ENCODE measurements at places on chromosomes 1 and 21.

DNA sequence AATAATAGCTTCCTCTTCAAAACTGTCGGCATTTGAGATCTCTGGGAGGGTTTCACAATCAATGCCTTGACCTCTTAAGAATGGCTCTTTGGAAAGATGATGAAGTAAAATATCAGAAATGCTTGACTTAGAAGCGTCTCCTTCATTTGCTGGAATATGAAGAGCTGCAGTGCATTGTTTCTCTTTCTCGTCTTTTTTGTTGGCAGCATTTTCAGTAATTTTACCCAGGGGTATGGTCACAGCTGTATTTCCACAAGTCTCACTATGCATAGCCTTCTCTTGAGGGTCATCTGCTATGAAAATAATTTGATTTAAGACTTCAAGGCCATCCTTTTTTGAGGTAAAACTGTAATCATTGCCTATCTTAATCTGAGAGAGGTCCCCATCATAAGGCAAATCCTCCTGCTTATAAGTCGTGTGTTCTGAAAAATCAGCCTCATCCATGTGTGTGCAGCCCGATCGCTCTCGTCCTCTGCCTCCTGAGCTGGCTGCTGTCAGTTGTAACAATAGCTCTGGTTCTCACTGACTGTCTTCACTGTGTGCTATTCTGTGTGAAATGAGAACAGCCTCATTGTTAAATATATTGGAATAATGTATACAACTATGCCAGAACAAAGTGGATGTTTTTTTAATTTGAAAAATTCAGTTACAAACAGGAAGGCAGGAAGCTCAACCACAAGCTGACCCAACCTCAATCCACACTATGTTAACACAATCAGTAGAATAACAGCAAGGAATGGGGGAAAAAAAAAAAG is 4.5 kb downstream of the AKNAD1 start:
- no peak for DNase-seq

GRCh38 chr1:39711966-39712340 is 20.7 kb upstream of the HPCAL4 start:
- DNase-seq = no peak

DNA sequence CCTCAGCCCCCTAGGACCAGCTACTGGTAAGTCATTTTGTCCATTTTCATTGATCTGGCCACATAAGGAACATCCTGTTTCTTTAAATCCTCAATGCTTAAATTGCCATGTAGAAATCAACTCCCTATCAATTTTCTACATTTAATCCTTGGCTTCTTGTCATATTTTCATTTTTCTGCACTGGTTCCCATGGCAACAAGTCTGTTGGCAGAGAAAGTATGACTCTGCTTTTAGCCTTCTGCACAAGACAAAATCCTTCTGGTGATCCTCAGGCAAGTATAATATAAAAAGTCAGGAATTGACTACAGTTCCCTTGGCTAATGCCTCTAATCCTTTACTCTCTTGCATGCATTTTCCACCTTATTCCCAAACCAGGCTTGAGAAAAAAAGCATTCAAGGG is 65.0 kb downstream of the LRRC40 start:
- DNase-seq = no peak

DNA sequence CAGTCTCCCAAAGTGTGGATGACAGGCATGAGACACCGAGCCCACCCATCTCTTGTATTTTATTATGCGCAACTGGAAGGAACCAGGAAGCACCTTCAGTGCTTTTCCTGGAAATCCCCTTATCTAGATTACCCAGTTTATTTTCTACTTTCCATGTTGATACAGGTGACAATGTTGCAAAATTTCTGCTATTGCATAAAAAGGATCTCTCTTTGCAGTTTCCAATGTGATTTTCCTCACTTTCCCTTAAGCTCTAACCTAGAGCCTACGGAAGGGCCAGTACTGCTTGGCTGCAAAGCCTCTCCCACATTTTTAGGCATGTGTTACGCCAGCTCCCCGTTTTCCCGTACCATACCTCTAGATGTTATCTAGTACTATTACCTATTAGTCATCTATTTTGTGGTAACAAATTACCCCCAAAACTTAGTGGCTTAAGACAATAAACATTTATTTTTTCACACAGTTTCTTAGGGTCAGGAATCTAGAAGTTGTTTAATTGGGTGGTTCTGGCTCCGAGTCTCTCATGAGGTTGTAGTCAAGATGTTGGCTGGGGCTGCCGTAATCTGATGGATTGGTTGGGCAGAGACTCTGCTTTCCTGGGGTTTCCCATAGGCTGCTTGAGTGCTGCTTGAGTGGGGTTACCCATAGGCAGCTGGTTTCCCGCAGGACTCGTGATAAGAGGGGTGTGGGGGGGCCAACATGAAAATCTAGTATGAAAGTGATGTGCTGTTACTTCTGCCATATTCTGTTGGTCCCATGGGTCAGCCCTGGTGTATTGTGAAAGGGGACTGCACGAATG is 131.5 kb upstream of the HNRNPU start:
- DNase-seq = no peak

- no peak for DNase-seq
These were observed 178.2 kb upstream of the CAMK1G start for GRCh38 chr1:209405183-209405814.

DNA sequence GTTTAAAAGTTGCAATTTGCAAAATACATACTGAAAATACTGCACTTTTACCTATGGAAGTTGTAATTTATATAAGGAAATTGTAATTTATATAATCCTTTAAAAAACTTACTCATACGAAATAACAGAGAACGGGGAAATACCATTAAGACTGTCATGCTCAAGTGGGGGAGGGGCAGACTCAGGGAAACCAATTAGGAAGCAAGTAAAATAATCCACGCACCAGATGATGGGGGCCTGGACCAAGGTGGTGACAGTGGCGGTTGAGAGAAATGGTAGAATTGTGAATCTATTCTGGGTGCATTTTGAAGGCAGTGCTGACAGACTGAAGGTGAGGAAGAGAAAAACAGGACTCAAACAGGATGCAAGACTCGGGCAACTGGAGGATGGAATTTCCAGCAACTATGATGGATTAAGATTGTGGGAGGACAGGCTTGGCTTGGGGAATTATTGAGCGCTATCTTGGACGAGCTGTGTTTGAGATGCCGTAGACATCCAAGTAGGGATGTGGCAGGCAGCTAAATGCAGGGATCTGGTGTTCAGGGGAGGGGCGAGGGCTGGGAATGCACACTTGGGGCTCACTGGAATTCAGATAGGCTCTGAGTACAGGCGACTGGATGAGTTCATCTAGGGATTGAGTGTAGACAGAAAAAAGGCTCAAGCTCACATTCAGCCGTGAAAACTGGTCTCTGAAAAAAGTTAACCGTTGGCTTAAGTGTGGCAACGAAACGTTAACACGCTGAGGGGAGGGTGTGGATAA is 977 bp downstream of the LCA5L start:
- no peak for DNase-seq

Data from GM13976 (cell line).